ENCODE measurements at places on chromosomes 3 and 15.

DNA sequence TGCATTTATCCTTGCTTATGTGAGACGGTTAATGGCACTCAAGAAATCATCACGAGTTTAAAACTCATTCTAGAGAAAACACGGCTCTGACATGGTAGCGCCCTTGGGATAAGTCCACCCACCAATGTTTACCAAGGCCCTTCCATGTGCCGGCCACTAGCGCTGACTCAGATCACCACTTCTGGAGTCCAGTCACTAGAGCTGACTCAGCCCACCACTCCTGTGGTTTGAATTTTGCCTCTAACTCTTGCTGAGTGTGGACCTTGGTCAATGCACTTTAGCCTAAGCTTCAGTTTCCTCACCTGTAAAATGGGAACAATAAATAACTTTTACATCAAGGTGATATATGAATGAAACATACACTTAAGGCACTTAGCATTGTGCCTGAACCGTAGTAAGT, 358.4 kb upstream of the PROK2 start:
- DNase-seq, result peak; percentile 62

- DNase-seq, result no peak
Measured at GRCh38 chr3:157167371-157168042, 7.6 kb upstream of the CCNL1 start.

DNA sequence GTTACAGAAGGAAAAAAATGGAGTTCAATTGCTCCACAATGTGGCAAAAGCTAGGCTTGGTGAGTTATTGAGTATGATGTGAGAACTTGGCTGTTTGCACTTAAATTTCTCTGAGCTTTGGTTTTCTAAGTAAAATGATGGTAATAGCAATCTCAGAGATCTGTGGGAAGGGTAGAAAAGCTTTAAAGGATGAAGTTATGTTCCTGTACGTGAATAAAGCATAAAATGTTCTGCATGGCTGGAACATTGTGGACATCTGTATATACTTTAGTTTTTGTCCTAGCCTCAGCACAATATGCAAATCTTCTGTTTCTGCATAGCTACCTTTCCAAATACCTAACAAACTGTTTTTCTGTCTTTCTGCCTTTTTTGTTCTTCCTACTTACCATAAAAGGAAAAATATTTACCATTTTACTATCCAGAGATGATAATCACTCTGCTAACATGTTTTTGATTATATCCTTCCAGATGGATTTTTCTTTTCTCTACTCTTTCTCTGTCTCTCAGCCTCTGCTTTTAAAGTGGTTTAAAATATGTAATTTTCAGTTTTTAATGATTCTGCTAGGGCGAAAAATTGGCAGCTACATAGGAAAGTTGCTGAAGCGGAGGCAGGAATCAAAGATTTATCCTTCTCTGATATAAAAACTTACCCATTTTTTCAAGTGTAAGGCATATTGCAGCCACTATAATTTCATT, 188.1 kb downstream of the FNDC3B start:
- DNase-seq, result no peak

DNA sequence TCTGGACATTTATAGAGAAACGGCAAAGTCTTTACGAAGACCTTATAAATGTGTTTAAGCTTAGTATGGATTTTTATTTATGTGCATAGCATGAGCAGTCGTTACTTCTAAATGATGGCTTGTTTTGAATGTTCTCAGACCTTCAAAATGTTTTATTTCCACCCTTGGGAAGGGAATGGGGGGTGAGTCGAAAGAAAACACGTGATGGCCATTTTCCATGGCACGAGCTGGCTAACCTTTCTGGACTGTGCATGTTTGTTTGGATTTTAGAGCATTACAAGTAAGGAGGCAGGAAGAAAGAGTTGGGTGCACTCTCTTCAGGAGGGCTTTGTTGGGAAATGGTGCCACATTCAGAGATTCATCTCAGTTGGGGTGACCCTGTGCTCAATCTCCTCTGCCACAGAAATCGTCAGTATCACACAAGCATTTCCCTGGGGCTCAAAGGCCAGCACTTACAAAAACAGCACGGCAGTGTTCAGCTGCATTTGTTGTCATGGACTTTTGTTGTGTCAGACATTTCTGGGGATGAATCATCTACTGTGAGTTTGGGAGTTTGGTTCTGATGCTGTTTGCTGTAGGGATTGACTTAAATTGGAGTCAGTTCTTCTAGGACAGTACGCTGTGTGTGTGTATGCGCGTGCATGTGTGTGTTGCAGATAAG, 52.3 kb upstream of the ADAMTS9 start:
- peak; percentile 73 for DNase-seq

GRCh38 chr3:178244733-178245709, 291.2 kb upstream of the KCNMB2 start:
- no peak for DNase-seq

- no peak for DNase-seq
Measured at GRCh38 chr15:42100021-42100800, 5.8 kb upstream of the PLA2G4D start.

- no peak for DNase-seq
Measured at GRCh38 chr3:14774431-14774830, 44.3 kb upstream of the FGD5 start.

GRCh38 chr3:47581422-47581821, 2.8 kb upstream of the CSPG5 start:
- no peak for DNase-seq

DNA sequence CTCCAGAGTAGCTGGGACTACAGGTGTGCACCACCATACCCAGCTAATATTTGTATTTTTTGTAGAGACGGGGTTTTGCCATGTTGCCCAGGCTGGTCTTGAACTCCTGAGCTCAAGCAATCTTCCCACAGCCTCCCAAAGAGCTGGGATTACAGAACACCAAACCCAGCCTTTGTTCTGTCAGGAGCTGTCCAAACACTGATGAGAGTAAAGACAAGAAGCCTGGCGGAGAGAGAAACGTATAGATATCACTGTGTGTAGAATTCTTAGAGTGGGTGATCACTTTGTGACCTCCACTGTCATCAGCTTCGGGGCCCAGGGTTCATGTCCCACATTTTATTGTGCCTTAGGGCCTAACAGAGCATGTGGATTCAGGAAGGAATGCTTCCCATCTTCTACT, 159.5 kb downstream of the SNRK start:
- no peak for DNase-seq

DNA sequence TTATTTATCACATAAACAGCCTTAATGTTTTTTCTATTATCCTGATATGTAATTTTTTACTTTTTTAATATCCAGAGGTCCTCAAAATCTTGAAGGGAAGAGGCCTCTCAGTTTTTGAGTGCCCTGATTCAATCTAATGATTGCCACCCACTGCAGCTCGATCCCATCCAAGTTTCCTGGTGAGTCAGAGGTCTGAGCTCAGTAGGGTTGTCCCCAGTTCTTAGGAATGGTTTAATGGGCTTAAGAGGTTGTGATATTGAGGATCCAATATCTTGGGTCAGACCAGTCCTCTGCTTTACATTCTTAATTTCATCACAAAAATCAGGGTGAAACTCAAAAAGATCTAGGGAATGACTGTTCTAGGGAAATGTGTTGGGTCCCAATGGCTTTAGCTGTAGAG, 238.5 kb downstream of the NSUN3 start:
- peak; percentile 41 for DNase-seq

DNA sequence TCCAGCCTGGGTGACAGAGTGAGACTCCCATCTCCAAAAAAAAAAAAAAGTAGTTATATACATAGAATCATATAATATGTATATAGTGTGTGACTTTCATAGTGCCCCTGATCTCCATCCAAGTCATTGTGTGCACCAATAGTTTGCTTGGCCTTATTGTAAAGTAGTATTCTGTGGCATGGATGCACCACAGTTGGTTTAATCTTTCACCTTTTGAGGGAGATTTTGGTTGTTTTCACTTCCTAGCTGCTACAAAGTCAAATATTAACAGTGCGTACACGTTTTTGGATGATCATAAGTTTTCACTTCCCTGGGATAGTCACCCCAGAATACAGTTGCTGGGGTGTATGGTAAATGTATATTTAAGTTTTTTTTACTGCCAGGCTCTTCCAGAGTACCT, 162.8 kb downstream of the PTPRG start:
- DNase-seq, result no peak

- DNase-seq, result peak; percentile 39
Measured at GRCh38 chr3:172307141-172307560, 141.1 kb downstream of the GHSR start.

GRCh38 chr3:52226229-52226817, 878 bp upstream of the TLR9 start:
- no peak for DNase-seq

GRCh38 chr3:117903226-117903625, 1131.4 kb downstream of the IGSF11 start:
- DNase-seq, result peak; percentile 40

GRCh38 chr15:71588746-71589145, 221.6 kb upstream of the NR2E3 start:
- peak; percentile 92 for DNase-seq

DNA sequence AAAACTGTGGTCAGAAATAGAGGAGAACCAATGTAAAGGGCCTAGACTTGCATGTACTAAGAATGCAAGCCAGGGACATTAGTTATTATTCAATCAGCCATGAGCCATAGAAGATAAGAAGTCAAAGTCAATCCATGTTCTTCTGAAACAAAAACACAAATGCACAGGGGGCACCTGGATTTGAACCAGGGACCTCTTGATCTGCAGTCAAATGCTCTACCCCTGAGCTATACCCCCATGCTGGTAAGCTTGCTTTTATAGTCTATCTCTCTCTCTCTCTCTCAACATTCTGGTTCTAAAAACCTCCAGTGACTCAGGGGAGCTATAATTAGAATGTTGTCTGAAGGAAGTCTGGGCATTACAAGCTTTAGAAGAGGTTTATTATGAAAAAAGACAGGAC, 85.6 kb upstream of the ACP3 start:
- DNase-seq, result peak; percentile 81

DNA sequence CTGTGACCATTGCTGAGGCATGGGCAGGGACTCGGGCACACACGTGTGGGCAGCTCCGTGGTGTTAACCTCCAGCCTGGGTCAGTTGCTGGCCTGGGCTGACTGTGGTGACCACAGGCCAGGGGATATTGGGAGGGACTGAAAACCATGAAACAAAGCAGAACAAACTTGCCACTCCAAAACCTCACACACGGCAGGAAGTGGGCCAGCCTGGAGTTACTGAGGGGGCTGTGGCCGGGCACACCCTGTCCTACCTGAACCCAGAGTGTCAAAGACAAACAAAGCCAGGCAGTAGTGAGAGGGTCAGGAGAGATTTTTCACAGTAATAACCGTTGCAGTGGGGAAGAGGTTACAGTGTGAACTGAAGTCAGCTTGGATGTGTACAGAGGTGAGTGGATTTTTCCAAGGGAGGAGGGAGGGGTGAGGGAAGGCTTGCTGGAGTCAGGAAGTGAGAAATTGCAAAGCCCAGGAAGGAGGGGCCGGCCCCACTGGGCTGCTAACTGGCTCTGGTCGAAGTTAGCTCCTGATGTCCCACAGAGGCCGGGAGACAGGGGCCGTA, 40.0 kb upstream of the ATP10A start:
- DNase-seq, result no peak

DNA sequence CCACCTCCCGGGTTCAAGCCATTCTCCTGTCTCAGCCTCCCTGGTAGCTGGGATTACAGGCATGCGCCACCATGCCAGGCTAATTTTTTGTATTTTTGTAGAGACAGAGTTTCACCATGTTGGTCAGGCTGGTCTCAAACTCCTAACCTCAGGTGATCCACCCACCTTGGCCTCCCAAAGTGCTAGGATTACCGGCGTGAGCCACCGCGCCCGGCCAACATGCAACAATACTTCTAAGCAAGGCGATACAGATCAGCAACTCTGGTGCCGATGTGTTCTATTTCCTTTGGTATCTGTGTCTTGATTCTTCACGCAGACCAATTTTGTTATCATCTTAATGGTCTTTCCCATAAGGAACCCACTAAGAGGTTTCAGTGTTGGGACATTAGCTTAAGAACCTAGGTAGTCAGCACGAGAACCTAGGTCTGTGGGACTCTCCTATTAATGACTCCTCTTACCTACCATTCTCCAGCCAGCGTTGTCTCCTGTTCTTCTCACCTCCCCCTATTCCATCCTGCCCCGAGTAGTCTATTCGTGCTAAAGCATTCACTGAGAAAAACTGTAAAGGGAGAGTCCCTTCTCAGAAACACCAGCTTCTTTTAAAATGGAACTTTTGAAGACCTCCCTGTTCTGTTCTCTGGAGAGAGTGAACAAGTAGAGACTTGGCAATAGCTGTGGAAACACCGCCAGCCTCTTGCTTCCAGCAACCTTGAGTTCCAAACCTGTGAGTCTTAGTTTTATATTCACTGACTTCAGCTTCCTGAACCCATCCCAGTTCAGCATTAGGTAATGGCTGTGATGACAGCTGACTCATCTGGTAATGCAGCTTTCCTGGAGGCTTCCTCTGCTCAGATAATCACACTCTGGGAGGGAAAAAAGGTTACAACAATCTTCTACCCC, 61.2 kb downstream of the TSC22D2 start:
- DNase-seq, result peak; percentile 94

DNA sequence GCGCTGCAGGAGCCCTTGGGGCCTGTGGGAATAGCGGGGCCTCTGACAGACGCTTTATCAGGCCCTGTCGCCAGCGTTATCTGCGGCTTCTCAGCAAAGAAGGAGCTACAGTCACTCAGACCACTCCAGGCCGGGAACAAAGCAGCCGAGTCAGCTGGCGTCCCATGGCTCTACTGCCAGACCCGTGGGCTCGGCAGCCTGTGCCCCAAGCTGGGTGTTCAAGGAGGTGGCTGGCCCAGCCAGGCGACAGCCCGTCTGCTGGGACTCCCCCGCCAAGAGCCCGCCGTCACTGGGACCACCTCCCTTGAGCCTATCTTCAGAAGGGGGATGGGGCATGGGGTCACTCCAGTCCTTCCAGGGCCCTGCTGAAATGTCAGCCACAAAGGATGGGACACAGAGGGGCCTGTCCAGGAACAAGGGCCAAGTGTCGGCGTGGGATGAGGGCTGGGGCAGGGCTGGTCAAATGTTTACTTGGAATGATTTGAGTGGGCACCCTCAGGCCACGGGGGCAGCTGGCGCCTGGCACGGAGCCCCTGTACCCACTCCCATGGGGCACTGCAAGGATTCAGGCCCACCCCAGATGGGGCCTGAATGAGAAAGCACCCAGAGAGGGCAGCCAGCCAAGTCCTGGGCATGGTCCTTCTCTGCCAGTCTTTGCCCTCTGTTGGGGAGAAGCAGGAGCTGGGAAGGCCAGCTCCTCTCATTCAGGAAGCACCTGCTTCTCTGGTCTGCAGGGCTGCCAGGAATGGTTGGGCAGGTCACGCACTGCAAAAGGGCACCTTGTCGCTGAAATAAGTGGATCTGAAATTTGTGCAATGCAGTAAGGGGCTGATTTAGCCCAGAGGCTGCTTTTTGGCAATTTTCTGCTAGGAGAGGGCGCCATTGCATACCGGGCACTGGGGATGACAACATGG, 148.3 kb downstream of the SMAD6 start:
- peak; percentile 42 for DNase-seq

Measured in astrocyte of the hippocampus (primary cell).